Hematopoietic multipotent progenitor cell treated with erythropoietin and hydrocortisone succinate and interleukin-3 and kit ligand, for 6 days (in vitro differentiated cells): ENCODE measurements at places on chromosomes 7 and 10.

GRCh38 chr7:100065452-100066186, 15.9 kb downstream of the ZNF3 start:
- peak; percentile 65 for DNase-seq

DNA sequence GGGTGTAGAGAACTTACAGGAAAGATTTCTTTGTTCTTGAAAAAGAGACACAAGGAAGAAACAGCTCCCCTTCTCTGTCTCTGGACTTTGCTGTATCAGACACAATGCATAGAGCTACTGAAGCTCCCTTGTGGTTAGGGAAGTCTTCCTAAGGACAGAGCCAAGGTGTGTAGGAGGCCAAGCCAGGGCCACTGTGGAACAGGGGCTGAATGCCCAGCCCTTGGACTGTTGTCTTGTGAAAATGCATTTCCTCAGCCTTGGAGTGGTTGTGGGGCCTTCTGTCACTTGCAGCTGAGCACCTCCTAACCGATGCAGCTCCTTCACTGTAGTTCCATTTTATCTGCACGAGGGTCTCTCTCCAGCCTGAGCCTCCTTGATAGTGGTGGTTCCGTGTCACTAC, 353.4 kb downstream of the CCSER2 start:
- no peak for DNase-seq

DNA sequence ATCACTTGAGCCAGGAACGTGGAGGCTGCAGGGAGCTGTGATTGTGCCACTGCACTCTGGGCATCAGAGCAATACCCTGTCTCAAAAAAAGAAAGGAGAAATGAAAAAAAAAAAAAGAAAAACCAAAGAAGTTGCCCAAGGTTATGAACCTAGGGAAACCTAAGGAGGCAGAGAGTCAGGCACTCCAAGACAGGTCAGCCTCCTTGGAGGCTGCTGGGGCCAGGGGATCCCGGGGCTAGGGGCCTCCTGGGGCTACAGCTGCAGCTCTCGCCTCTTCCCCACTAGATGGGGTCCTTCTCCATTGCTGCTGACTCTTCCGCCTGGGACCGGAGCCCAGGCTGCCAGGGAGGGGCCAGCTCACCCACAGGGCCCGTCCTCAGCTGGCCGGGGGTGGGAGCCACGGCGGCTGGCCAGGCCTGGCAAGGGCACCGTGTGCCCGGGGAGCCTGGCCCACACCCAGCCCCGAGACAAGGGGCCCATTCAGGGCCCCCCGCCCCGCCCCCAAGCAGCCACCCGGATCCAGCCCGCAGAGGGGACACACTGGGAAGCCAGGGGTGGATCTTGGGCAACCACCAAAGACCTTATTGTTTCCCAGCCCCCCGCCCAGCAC, 1.7 kb upstream of the SPACDR start:
- peak; percentile 84 for DNase-seq

DNA sequence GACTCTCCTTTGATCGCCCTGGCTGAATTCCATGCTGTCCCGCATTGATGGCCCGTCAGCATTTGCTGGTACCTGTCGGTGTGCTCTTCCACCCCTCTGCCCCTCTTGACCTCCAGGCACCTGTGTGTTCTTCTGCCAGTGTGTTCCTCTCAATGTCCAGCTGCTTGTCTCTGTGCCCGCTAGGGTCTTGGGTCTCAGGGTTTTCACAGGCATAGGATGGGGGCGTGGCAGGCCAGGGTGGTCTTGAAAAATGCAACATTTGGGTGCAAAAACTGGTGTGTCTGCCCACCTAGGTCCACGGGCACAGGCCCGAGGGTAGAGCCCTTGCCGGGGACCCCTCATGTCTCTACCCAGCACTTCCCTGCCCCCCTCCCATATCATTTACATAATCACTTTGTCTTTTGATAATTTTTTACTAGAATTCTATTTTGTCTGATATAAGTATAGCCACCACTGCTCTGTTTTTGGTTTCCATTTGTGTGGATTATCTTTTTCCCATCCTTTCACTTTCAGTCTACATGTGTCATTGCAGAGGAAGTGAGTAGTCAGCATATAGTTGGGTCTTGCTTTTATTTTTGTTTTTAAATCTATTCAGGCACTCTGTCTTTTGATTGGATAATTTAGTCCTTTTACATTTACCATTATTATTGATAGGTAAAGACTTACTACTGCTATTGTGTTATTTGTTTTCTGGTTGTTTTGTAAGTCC, 46.6 kb upstream of the ADRA2A start:
- no peak for DNase-seq

GRCh38 chr7:89002981-89003956, 207.7 kb upstream of the TEX47 start:
- no peak for DNase-seq

DNA sequence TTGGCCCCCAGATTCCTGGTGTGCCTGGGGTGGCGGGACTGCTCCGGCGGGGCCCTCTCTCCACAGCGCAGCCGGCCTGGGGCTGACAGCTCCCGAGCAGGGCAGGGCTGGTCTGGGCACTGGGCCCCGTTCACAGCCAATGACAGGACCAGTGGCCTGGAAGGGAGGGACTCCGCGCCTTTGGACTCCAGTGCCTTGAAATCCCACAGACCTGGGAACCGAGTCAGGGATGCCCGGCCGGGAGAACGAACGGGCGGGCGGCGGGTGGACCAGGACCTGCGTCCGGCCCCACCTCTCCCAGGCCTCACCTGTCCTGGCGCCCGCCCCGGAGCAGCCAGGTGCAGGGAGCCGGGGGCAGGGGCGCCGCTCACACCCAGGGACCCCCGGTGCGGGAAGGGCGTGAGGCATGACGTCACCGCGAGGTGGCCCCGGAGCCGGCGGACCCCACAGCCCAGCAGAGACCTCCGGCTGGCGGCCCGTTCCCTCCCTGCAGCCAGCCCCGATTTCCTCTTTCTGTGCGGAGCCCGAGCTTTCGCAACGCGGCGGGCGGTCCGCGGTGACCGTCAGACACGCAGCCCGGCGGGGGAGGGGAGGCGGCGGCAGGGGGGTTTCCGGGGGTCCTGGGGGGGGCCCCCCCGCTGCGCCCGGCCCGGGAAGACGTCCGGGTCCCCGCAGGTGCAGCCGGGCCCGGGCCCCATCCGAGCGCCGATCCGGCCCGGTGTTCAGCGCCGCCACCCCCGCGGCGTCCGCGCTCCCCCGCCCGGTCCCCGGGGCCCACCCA, 743 bp downstream of the ADAP1 start:
- peak; percentile 62 for DNase-seq

DNA sequence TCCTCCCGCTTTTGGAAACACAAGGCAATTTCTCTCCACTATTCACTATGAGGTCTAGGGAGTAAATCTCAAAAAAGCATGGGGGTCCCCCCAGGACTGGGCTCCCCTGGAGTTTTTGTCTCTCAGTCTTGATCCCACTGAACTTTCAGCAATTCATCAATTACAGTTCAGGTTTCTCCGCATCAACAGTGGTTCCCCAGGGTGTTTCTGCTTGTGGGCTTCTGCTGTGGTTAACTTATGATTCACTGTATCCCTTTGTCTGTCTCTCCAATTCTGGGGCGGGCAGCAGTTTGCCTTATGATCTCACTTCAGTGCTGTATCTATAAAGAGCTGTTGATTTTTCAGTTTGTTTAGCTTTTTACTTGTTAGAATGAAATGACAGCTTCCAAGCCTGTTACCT, 142.6 kb upstream of the CDC14C start:
- no peak for DNase-seq

DNA sequence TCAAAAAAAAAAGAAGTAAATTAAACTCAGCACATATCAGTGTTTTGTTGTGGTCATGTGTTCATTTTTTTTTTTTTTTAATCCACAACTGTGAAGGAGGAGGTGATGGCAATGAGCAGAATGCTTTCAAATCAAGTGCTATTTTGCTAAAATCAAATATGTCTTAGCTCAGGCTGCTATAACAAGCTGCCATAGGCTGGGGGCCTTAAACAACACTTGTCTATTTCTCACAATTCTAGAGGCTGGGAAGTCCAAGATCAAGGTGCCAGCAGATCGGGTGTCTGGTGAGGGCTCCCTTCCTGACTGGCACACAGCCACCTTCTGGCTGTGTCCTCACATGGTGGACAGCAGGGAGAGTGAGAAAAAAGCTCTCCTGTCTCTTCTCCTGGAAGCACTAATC, 203.9 kb downstream of the FAM107B start:
- no peak for DNase-seq

GRCh38 chr7:100861616-100861985, 5.6 kb upstream of the TRIP6 start:
- no peak for DNase-seq

GRCh38 chr10:77837248-77837924, 89.2 kb downstream of the DLG5 start:
- DNase-seq = peak; percentile 54

DNA sequence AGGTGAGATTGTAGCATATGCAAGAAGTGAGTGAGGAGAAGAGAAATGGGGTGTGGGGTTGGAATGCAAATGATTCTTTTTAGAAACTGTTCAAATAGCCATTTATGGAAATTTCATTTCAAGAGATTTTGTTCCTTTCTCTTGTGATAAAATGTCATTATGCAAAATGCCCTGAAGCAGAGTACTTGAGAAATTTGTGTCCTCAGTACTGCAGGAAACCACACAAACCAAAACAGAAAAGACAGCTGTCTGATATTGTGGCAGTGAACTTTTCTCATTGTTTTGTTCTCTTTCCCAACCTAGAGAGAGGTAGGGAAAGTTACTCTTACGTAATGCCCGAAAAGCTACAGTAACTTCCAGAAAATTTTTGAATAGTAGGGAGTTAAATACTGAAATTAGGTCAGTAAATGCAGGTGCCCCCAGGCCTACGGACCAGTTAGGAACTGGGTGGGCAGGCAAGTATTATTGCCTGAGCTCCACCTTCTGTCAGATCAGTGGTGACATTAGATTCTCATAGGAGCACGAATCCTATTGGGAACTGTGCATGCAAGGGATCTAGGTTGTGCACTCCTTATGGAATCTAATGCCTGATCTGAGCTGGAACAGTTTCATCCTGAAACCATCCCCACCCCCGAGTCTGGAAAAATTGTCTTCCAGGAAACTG, 34.0 kb downstream of the DLD start:
- peak; percentile 46 for DNase-seq

GRCh38 chr7:34759477-34760125, 101.6 kb downstream of the NPSR1 start:
- DNase-seq = peak; percentile 33

DNA sequence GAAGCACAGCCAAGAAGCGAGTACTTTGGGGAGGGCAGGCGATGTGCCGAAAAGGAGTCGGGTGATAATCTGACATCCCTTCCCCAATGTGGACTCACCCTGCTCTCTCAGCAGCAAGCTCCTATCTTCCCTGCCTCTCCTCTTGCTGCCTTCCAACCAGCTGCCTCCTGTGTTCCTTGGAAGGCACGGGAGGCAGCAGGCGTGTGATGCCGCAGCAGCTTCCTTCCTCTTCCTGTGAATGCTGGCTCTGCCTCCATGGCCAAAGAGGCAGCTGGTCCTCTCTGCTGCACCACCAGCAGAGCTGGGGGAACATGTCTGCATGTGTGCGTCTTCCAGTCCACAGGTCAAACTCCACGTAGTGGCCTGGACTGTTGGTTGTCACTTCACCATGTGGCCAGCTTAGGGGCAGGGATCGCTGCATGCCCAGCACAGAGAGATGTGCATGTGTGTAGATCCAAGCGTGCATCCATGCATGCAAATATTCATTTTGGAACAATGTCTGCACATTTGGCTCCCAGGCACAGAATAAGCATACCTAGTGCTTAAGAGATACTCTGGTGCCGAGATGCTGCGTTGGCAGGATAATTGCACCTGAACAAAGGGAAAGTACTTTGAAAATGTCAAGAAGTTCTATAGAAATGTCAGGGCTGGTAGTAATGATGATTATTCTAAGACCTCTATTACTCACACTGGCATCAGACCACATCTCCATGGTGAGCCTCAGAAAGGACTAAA, 499.8 kb downstream of the PLXNA4 start:
- no peak for DNase-seq

GRCh38 chr7:153090764-153091163, 331.2 kb downstream of the ACTR3B start:
- no peak for DNase-seq

DNA sequence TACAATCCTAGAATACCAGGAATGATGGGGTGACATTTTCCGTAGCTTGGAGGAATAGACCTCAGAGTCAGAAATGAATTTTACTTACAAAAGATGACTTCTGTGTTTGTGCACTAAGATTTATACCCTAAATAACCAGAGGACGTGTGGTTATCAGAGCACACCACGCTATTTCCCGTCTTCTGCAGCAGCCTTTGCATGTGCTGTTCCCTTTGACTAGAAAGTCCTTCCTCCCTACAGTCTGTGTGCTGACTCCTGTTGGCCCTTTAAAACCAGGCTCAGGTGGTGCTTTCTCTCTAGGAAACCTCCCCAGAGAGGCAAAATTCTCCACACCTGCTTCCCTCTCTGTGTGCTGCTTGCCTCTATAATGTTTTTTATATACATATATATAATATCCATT, 73.3 kb upstream of the SMNDC1 start:
- DNase-seq = no peak

GRCh38 chr7:1678571-1679325, 8.7 kb downstream of the ELFN1 start:
- DNase-seq = no peak

DNA sequence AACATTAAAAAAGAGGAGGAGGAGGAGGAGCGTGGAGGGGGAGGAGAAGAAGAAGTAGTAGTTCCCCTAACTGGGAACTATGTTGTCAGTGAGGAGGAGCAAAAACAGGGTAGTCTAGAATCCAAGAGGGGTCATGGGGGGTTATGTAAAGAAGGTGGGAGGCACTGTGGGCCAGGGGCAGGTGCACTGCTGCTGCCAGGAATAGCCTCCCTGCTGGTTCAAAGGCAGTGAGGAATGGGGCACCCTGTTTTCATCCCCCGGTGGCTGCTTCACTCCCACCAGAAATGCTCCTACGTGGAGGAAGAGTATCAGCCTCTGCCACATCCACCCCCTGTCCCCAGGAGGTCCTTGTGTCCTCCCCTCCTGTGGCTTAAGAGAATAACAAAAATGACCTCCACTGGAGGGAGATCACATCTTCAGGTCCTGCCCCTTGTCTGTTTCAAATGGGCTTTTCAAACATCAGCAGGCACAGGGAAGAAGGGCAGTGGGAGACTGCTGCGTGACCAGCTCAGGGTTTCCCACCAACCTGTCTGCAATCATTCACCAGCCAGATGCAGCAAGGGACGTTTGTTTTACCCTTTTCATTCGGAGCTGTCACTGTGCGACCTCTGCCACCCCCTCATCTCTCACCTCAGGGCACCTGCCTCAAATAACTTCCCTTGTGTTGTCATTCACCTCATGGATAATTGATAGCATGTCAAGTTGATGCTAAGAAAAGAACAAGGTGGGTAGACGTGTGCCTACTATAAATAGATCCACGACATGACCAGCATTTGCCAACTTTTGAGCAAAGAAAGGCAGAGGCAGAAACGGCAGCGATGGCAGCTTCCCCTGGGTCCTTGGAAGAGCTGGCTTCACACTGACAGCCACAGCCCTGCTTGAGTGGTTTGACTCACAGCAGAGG, 92.6 kb downstream of the DGKI start:
- peak; percentile 8 for DNase-seq

GRCh38 chr10:108877095-108877561, 1046.2 kb downstream of the XPNPEP1 start:
- no peak for DNase-seq

DNA sequence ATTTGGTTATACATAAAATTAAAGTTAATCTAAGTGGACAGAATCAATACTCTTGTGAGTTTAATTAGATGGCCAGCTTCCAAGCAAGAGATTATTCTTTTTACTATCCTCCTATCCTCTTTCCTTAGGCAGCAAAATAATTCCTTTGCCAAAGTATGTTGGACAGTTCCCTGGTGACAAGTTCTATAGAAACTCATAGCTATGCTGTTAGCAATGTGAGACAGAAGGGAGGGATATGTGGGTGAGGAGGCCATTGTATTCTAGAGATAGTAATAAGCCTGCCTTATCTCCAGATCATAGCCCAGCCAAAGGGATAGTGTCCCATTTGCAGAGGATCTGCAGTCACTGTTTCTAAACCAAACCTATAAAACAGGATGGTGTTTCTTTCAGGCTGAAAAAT, 181.6 kb upstream of the HDAC9 start:
- DNase-seq = no peak
